CD4-positive, alpha-beta T cell treated with Interleukin-10 for 1 hour (primary cell): ENCODE measurements at places on chromosomes 2 and 18.
A peak's percentile ranks its signal among the peaks of the same experiment; 100 is the strongest.

DNA sequence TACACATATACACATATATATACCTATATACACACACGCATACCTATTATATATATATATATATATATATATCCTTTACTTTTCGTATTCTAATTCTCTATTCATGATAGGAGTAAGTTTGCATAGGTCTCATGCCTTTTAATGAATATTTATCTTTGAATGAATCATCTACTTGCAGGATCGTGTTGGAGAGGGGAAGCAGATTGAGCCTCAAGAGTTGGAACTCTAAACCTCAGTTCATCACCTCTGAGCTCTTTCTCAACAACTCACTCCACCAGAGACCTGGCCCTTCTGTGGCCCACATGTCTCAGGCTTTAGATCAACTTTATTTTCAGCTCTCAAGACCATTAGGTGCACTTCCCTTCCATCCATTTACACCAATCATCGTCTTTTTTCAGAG is 490.4 kb upstream of the ID2 start:
- no peak for DNase-seq

GRCh38 chr2:2566396-2567323 is 235.6 kb upstream of the MYT1L start:
- DNase-seq: no peak

GRCh38 chr2:110783196-110783873 is 51.0 kb downstream of the ACOXL start:
- no peak for DNase-seq

DNA sequence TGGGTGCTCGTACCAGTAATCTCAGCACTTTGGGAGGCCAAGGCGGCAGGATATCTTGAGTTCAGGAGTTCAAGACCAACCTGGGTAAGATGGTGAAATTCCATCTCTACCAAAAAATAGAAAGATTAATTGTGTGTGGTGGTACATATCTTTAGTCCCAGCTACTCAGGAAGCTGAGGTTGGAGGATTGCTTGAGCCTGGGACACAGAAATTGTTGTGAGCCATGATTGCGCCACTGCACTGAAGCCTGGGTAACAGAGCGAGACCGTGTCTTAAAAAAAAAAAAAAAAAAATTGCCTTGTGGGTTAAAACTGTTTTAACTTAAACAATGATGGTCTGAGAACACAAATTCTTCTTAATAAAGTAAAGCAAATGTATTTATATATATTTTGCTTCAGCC is 49.6 kb downstream of the ATP9B start:
- DNase-seq: no peak

- DNase-seq: no peak
These were observed 234.0 kb downstream of the KLHL29 start for GRCh38 chr2:23618794-23619530.

DNA sequence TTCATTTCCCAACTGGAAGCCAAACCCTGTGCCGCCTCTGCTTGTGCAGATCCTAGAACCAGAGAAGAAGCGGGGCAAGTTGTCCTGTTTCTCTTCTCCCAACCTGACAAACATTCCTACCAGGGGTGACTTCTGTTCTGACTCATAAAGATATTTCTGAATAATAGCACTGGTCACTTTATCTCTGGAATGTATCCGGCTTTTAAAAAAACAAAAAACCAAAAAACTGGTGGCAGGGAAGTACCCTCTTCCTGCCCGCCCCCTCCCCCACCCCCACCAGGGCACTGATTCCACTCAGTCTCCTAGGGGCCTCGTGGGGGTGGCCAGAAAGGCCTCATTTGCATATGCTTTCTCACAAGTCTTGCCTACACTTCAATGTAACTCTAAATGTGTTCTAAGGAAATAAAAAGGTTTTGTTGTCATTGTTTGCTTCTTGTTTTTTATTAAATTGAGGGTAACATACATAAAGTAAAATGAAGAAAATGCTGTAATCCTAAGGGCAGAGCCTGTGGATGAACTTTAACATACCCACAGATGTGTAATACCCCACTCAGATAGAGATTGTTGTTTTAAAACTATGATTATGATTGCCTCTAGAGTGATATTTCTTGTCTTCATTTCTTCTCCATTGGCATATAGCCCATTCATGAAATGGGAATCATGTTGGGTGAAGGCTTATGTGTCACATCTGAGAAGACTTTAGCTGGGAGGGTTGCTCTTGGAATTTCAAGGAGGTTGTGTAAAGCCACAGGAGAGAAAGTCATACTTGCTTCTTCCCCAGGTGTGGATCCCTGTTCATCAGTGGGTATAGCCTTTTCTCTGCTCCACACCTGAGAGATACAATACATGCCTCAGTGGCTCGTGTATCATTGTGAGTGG is 5.3 kb upstream of the FOSL2 start:
- DNase-seq: no peak

DNA sequence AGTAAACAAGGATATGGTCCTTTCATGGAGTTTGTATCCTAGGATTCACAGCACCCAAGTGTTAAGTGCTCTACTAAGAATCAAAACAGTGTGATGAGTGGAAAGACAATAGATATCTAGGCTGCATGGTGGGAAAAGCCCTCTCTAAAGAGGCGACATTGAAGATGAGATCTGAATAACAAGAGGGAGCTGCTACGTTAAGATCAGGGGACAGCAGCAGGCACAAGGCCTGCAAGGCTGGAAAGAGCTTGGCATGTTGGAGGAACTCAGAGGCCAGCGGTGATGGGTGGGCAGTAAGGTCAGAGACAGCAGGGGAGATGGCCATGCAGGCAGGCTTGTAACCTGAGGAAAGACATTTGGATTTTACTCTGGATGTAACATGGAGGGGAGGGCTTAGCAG is 177.5 kb downstream of the GFPT1 start:
- DNase-seq: no peak

GRCh38 chr2:96512341-96512740 is 7.2 kb upstream of the NEURL3 start:
- no peak for DNase-seq

DNA sequence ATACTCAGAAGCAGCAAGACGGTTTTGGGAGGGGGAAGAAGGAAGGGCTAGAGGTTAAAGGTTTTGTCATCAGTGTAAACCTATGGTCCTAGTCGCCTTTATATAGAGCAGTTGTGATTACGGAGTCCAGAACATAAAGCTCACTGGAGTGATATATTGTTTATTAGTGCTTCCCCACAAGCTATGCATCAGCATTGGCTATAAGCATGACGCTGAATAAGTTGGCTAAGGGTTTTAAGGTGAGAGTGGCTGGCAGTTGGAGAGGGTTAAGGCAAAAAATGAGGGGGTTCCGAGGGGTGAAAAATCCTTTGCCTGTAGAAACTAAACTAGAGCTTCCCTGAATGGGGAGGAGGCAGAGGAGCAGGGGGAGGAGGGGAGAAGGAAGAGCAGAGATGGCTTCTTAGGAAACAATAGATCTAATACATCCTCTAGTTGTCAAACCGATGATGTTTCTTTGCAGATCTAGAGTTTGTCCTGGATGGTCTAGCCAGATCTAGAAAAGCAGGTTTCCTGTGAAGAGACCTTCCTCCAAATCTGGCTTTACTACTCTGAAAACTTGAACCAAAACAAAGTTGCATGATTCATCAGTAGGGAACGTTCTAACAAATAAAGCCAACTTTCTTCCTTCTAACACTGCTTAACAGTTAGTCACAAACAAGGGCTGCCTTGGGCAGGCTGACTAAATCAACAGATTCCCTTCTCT is 2.5 kb downstream of the KLF7 start:
- peak; percentile 17 for DNase-seq
